Left ventricle myocardium inferior (tissue), 1 donor: ENCODE measurements at places on chromosomes 4 and X. TPM values are rescaled to one million over a fixed set of nuclear protein-coding genes. Genes with fewer than 3 reads are reported as not detected.

Gene SSX4
- not detected for total RNA-seq

GRCh38 chr4:81424816-81425755 is 46.6 kb downstream of the RASGEF1B start:
- DNase-seq = no peak

DNA sequence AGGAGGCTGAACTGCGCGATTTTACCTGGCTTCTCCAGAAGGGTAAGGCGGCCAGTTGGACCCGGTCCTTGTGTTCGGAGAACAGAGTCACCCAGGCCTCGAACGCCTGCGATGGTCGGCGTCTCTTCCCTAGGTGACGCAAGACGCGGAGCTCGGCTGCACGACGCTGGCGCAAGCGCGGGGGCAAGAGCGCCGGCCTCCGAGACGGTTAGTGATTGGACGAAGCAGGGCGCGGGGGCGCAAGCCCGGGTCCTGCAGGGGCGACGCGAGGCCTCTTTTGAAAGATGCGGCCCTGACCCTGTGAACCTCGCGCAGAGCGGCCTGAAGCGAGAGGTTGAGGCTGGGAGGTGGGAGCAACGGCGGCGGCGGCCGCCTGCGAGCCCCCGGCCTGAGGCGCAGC is 428 bp downstream of the ADAD1 start:
- DNase-seq = no peak

Gene TMEM255A
- total RNA-seq = 0.38 TPM

- DNase-seq = no peak
These were observed 66.6 kb downstream of the INTS12 start for GRCh38 chr4:105641845-105642244.

GRCh38 chr4:66555301-66555700 is 885.0 kb upstream of the EPHA5 start:
- DNase-seq = no peak

- no peak for DNase-seq
These were observed 36.2 kb upstream of the IRS4 start for GRCh38 chrX:108772549-108772948.

Gene GAB3
- 14.8 TPM for total RNA-seq

DNA sequence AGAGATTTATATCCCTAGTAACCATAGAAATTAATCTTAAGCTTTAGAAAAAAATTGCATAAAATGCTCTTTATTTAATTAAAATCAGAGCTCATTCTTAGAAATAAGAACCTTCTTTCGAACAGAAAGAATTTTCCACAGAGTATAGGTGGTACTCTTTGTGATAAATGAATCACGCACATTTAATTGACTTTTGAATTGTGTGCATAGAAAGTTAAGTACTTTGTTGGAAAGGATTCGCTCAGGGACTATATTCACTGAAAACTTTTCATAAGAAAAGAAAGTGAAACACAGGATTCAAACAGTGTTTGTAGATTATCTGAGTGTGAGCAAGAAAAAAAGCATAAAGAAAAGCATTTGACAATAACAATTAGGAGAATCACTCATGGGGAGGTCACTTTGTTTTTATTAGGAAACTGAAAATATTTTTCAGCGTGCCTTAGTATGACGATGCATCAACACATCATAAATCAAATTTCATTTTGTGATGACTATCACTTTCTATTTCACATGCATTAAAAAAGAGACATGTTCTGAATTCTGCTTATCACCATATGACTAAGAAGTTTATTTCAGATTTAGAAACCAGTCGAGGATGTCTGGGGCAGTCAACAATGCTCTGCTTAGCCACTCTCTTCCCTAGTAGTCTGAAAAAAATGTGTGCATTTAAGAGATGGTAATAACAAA is 49.5 kb downstream of the STX18 start:
- no peak for DNase-seq

DNA sequence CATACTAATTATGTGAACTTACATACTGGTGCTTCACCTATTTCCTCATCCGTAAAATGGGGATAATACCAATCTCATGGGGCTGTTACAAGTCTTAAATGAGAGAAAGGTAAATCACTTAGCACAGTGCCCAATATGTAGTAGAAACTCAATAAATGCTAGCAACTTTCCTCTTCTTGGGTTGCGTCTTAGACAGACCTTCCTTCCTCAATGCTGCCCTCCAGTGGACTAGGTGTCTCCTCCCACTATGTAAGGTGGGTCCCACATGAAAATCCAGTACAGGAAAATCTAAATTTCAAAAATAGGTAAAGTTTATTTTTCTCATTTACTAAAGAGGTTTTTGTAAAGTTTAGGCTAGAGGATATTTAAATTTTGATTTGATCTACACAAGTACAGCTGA is 20.6 kb downstream of the ZDHHC9 start:
- no peak for DNase-seq

Gene TKTL2
- not detected for total RNA-seq

DNA sequence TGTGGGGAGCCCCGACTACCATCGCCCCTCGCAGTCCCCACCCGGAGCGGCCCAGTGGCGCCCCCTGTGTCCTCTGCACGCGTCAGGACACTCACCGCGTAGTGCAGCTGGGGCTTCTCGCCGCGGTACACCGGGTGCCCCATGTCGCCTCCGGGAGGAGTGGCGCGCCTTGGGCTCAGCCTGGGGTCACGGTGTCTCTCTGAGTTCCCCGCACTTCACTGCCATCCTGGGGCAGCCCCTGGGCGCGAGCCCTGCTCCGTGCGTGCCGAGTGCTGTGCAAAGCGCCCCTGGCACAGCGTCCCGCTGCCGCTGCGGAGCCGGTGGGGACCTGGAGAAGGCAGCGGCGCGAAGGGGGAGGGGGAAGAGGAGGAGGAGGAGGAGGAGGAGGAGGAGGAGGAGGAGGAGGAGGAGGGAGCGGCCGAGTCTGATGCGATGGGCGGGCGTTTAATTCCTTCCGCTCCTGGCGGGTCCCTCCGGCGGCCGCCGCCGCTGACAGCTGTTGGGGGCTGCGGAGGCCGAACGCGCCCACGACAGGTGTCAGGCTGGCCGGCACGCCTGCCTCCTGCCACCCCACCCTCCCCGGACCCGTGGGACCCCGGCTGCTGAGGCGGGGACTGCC is 134.3 kb downstream of the AMELX start:
- DNase-seq = peak; percentile 50

DNA sequence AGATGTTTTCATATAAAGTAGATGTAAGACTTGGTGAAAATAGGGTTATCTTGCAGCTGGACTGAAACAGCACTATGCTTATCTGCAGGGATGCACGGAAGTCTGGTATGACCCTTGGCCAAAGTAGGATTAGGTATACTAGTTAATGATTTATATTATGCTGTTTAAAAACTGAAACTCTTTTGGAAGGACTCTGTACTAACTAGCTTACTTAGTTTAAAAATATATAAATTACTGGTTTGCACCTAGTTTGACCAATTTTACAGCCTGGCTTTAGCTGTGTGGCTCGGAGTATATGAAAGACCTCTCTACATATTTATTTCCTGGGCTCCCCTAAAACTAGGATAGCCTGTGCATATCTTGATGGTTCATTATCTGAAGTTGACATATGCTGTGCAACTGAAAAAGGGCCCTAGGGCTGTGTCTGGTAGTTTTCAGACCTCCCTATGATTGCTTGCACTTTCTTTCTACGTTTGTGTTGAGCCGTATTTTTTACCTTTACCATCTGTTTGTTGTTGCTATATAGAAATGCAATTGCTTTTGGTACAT is 89.2 kb downstream of the TMEM144 start:
- DNase-seq = no peak
